ENCODE measurements at places on chromosomes 5 and 9.

- no peak for DNase-seq
These were observed 61.4 kb upstream of the ICE1 start for GRCh38 chr5:5360941-5361520.

- DNase-seq, result no peak
These were observed 53.1 kb downstream of the NXNL2 start for GRCh38 chr9:88587885-88588649.

DNA sequence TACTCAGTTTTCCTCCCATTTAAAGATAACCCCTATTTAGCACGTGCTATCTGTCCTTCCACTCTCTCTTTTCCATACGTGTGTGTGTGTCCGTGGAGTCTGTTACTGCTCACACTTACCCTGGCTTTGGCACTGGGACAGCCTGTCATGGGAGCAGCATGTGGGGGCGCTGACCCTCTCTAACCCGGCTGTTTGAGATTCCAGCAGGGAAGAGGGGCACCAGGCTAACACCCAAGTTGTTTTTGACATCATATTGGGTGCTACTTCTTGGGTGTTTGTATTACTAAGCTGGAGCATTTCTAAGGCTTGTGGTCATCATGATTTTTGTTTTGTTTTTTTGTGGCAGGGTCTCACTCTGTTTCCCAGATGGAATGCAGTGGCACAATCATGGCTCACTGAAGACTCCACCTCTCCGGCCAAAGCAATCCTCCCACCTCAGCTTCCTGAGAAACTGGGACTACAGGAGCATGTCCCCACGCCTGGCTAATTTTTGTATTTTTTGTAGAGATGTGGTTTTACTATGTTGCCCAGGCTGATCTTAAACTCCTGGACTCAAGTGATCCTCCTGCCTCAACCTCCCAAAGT is 56.9 kb upstream of the SIMC1 start:
- DNase-seq, result no peak

DNA sequence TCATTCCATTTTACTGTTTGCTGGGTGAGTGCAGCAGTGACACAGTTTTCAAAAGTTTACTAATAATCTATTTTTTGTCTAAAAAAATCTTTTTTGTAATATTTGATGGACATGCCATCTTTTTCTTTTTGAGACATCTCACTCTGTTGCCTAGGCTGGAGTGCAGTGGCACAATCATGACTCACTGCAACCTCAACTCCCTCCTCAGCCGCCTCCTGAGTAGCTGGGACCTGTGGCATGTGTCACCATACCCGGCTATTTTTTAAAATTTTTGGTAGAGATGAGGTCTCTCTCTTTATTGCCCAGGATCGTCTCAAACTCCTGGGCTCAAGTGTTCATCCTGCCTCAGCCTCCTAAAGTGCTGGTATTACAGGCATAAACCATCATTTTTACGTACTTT is 86.0 kb downstream of the KDM4C start:
- no peak for DNase-seq

GRCh38 chr5:9820691-9821449 is 190.7 kb upstream of the TAS2R1 start:
- no peak for DNase-seq

DNA sequence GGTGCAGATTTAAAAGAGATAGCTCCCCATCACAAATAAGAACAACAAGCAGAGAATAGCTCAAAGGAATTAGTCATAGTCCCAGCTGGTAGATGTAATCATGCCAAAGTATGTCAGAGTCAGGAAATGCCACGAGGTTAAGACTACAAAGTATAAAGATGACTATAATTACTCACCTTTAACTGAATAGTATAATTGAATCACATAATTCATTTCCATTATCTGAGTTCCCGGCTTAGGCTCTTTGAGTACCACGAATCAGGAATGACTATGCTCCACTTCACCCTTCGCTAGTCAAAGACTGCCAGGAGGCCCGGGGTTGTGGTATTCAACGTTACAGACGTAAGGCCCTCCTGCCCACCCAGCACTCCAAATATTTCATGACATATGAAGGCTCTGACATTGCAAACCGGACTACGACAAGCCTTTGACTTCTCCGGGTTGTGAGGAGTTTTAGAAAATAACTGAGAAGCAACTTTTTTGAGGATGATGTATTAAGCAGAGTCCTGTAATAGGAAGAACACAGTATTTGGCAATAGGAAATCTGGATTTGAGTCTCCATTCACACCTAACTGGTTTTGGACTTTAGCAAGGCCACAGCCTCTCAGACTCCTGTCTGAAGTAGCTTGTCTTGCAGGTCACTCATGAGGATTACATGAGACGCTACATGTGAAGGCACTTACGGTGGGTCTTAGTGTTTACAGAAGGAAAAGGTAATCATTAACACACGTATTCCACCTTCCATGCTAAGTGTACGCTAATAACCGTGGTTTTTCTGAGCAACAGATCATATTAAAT is 64.6 kb downstream of the ENC1 start:
- no peak for DNase-seq

All from activated T-cell treated with anti-CD3 and anti-CD28 coated beads, Interleukin-2, amount 50 U/mL, for 1 hour (primary cell).